ENCODE measurements at places on chromosomes 5 and 9. TPM values are rescaled to one million over a fixed set of nuclear protein-coding genes. Genes with fewer than 3 reads are reported as not detected.

The LMX1B gene
- total RNA-seq = under 0.01 TPM

The SPATA31A5 gene
- not detected for total RNA-seq

The PHYHD1 gene
- total RNA-seq = 5.9 TPM

The KCNIP1 gene
- total RNA-seq = not detected

The ERP44 gene
- 13.5 TPM for total RNA-seq

The DOCK8 gene
- 0.19 TPM for total RNA-seq

The ALDH1A1 gene
- total RNA-seq = 5.1 TPM

The GARIN3 gene
- not detected for total RNA-seq

The PCDHA9 gene
- under 0.01 TPM for total RNA-seq

The LCN2 gene
- total RNA-seq = not detected

The ADAMTS12 gene
- 57.8 TPM for total RNA-seq

The XRCC4 gene
- 11.8 TPM for total RNA-seq

The NAIF1 gene
- total RNA-seq = 11.8 TPM

The AIF1L gene
- total RNA-seq = 0.58 TPM

The BAAT gene
- 0.19 TPM for total RNA-seq

The PALM2AKAP2 gene
- 37.2 TPM for total RNA-seq

The RGS7BP gene
- 0.85 TPM for total RNA-seq

The IRX4 gene
- total RNA-seq = not detected

The PLEKHG4B gene
- total RNA-seq = 0.38 TPM

The EPB41L4B gene
- total RNA-seq = 3.3 TPM

The RNF208 gene
- total RNA-seq = 0.28 TPM

The CCDC183 gene
- total RNA-seq = under 0.01 TPM

The GALT gene
- total RNA-seq = 17.4 TPM

The GABRP gene
- total RNA-seq = under 0.01 TPM

The IFNA13 gene
- total RNA-seq = not detected

The ANKRD18B gene
- 2.8 TPM for total RNA-seq

The ADAMTS6 gene
- 208 TPM for total RNA-seq

The HTR4 gene
- not detected for total RNA-seq

The PCDHB9 gene
- total RNA-seq = 0.56 TPM

The ERMP1 gene
- total RNA-seq = 9.4 TPM

The C1QTNF3 gene
- total RNA-seq = 0.85 TPM

The ERAP2 gene
- 4.8 TPM for total RNA-seq

The WNT8A gene
- total RNA-seq = not detected

The DDX4 gene
- 0.28 TPM for total RNA-seq

The PCDHGA5 gene
- 0.58 TPM for total RNA-seq

The GFI1B gene
- total RNA-seq = not detected

The PCDHB1 gene
- total RNA-seq = not detected

The FBP2 gene
- not detected for total RNA-seq

The GAPT gene
- not detected for total RNA-seq

The CAMK4 gene
- total RNA-seq = 5.1 TPM

The SLC34A3 gene
- total RNA-seq = not detected

Measured in regular cardiac myocyte (primary cell).